ENCODE measurements at places on chromosomes 5 and 9.

DNA sequence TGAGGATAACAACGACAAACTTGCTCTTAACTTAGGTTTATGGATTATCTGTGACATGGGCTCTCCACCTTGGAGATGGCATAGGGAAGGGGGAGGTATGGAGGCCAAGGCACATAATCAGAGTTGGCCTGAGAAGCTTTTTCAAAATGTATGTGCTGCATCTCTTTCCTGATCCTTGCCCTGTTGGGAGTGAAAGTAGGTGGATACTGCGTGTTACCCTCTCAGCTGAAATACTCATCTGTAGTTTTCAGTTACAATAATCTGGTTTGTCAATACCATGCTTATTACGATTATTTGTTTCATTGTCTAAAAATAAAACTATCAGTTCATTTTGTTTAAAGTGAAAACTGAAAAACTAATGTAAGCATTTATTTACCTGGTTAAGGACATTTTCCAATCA, 86.7 kb downstream of the SLC44A1 start:
- no peak for DNase-seq

DNA sequence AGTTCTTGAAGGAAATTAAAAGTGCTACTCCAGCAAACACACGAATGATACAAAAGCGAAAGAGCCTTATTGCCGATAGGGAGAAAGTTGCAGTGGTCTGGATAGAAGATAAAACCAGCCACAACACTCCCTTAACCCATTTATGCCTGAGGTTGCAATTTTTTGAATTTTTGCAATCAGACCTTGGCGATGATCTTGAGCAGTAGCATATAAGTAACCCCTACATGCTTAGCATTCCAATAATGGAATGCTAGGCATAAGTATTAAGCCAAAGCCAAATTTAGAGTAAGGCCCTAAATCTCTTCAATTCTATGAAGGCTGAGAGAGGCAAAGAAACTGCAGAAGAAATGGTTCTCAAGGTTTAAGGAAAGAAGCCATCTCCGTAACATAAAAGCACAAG, 153.5 kb downstream of the SLC28A3 start:
- no peak for DNase-seq

- DNase-seq = peak; percentile 40
Measured at GRCh38 chr9:132769906-132770769, 99.9 kb downstream of the GTF3C4 start.

- no peak for DNase-seq
Measured at GRCh38 chr9:70874451-70874850, 247.0 kb downstream of the TRPM3 start.

- no peak for DNase-seq
Measured at GRCh38 chr5:65483546-65484346, 2.0 kb upstream of the ADAMTS6 start.

- DNase-seq = no peak
Measured at GRCh38 chr5:42785756-42786155, 25.9 kb downstream of the SELENOP start.

GRCh38 chr9:73667749-73668148, 516.1 kb downstream of the ANXA1 start:
- no peak for DNase-seq

GRCh38 chr5:108672639-108673038, 75.1 kb upstream of the FER start:
- DNase-seq = no peak

- DNase-seq = no peak
Measured at GRCh38 chr9:134742822-134743535, 101.4 kb downstream of the COL5A1 start.

DNA sequence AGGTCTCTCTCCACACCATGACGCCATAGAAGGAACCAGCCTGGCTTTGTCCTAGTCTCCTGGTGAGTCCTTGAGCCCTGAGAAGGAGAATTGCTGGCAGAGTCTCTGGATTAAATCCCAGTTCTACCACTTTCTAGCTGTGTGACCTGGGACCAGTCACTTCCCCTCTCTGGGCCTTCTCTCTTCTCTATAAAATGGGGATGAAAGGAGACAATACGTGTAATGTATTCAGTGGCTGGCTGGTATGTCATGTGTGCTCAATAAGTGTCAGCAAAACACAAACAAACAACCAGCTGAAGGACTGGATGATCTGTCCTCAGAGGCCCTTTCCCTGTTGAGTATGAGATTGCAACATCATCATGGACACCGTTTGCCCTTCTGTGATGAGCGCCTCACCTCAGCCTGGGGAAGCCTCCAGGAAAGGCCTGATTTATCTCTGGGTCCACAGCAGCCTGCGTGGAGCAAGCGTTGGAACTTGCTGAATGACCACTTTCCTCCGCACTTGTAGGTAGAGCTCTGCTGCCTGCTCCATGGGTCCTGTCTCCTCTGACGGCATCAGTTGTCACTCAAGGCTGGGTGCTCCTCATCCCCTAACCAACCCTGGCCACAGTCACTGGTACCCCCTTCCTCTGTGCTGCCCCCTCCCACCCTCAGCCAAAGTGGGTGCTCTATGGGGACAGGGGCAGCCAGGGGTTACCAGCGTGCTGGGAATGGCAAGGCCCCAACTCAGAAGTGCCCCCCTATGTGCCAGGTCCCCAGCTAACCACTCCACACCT, 3.6 kb upstream of the NR5A1 start:
- no peak for DNase-seq

- no peak for DNase-seq
Measured at GRCh38 chr9:109164042-109164441, 3.0 kb downstream of the FRRS1L start.

GRCh38 chr5:167987490-167988280, 303.8 kb upstream of the WWC1 start:
- DNase-seq = no peak

GRCh38 chr5:167783145-167783817, 508.2 kb upstream of the WWC1 start:
- no peak for DNase-seq

- no peak for DNase-seq
Measured at GRCh38 chr5:179974946-179975712, 67.4 kb upstream of the TBC1D9B start.

DNA sequence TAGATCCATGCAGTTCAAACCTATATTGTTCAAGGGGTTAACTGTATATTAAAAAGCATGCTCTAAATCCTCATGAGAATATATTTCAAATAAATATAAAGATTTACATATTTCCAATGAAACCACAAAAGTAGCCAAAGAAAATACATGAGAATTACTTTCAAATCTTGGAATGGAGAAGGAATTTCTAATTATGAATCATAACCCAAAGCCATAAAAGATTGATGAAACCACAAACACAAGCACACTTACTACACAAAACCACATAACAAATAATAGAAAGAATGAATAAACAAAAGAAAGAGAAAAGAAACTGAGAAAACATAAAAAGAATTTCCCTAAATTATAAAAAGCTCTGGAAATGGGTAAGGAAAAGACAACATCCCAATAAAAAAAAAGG, 16.0 kb downstream of the ERP44 start:
- no peak for DNase-seq

DNA sequence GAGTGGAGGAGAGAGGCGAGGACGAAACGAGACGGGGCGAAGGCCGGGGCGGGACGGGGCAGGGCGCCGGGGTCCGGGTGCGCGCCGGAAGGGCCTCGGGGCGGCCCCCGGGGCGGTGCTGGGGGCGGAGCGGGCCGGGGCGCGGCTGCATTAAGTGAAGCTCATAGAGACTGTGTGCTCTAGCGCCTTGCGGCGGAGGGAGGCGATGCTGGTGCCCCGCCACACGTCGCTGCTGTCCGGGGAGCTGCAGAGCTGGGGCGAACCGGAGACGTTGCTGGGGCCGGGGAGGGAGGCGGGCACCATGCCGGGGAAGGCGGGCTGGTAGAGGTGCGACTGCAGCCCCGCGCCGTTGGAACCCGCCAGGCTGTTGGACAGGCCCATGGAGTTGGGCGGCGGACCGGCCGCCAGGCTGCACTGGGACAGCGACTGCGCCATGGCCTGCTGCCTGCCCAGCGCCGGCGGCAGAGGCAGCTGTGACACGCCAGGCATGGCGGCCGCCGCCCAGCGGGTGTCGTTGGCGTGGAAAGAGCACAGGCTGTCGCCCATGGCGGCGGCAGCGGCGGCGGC, 8.3 kb downstream of the OTP start:
- DNase-seq = no peak

DNA sequence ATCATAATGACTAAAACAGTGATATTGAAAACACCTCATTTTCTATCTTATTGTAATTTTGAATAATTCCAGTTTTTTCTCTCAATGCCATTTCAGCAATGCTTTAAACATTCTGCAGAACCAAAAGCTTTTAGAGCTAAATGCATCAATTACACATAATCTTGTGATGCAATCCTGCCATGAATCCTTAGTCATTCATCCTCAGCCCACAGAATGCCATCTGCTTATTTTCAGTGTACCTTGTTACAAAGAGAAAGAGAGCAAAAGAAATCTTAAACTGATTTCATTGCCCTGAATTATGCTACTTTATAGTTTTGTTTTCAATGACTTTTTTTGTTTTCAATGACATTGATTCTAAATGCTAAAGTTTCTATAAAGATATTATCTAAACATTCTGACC, 1234.8 kb upstream of the C9orf72 start:
- DNase-seq = no peak

- no peak for DNase-seq
Measured at GRCh38 chr9:108672475-108673190, 183.2 kb downstream of the ACTL7B start.

- peak; percentile 44 for DNase-seq
Measured at GRCh38 chr9:93684806-93685543, 108.6 kb downstream of the PHF2 start.

DNA sequence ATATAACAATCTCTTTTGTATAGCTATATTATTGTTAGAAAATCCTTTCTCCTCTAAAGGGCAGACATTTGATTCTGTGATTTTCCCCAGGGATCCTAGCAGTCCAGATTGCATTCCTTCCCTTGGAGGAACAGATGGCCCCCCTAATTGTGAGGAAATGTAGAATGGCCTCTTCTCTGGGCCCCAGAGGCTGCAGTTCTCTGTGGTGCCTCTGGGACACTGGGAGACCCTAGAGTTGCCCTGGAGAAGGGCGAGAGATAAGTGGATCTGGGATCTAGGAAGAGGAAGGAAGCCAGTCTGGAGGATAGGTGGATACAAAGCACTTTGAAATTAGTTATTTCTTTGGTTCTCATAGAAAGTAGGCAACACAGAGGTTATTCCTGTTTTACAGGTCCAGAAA, 1.9 kb upstream of the HINT2 start:
- DNase-seq = no peak

- no peak for DNase-seq
Measured at GRCh38 chr9:95864852-95865580, 10.5 kb upstream of the ERCC6L2 start.

DNA sequence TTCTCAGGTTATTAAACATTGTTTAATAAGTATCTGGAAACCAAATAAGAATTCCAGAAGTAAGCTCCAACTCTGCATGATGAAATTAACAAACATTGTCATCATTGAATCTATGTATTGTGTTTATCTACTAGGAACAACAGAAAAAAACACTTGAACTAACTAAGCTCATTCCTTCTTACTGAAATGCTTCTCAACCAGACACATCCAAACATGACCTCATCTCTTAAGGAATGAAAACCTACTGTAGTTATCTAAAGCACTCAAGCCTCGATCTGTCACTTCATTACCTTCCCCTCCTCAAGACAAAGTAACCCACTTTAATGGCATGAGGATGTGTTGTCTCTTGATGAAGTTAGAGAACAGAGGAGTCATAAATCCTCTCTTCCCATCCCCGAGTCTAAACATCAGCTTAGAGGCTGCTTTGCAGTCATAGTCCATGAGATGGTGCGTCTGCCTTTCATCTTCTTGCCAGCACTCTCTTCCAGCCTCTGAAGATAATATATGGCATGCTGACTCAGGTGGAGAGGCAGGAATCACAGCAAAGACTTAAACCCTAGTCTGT, 86.5 kb downstream of the CEMIP2 start:
- DNase-seq = no peak

All from stimulated activated effector memory CD8-positive, alpha-beta T cell treated with anti-CD3 and anti-CD28 coated beads, Interleukin-12 subunit alpha, Interleukin-12 subunit beta, amount 100 ng/mL, for 72 hours (primary cell).